ENCODE measurements at places on chromosomes 7 and 10.

DNA sequence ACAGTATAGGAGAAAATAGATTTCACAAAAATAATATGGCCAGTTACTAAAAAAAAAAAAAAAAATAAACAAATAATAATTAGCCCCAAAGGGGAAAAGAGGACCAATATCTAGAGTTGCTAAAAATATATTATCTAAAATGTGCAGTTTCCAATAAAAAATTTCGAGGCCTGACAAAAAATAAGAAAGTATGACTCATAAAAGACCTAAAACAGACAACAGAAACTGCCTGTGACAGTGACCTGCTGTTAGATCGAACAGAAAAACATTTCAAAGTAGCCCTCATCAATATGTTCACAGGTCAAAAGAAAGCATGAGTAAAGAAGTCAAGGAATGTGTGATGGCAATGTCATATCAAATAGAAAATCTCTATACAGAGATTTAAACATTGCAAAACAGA lies 11.8 kb upstream of the TSPAN12 start:
- no peak for DNase-seq

- peak; percentile 14 for DNase-seq
Measured at GRCh38 chr7:5421714-5422395, 1.8 kb downstream of the TNRC18 start.

GRCh38 chr7:141974831-141975230 lies 1.3 kb upstream of the TAS2R38 start:
- no peak for DNase-seq

GRCh38 chr7:44720301-44720700 lies 28.3 kb upstream of the ZMIZ2 start:
- no peak for DNase-seq

DNA sequence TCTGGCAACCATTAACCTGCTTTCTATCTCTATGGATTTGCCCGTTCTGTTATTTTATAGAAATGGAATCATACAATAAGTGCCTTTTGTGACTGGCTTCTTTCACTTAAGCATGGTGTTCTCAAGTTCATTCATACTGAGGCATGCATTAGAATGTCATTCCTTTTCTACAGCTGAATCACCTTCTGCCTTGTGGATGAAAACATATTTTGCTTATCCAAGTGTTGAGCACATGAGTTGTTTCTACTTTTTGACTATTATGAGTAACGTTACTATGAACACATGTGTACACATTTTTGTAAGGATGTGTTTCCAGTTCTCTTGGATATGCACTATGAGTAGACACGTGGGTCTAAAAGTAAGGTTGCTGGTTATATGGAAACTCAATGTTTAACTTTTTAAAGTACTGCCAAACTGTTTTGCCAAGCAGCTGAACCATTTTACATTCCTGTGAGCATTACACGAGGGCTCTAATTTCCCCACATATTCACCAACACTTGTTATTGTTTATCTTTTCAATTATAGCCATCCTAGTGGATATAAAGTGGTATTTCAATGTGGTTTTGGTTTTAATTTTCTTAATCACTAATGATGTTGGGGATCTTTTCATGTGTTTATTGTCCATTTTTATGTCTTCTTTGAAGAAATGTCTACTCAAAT lies 241.3 kb downstream of the FANK1 start:
- DNase-seq = no peak

- no peak for DNase-seq
Measured at GRCh38 chr10:17817790-17818189, 8.6 kb downstream of the MRC1 start.

DNA sequence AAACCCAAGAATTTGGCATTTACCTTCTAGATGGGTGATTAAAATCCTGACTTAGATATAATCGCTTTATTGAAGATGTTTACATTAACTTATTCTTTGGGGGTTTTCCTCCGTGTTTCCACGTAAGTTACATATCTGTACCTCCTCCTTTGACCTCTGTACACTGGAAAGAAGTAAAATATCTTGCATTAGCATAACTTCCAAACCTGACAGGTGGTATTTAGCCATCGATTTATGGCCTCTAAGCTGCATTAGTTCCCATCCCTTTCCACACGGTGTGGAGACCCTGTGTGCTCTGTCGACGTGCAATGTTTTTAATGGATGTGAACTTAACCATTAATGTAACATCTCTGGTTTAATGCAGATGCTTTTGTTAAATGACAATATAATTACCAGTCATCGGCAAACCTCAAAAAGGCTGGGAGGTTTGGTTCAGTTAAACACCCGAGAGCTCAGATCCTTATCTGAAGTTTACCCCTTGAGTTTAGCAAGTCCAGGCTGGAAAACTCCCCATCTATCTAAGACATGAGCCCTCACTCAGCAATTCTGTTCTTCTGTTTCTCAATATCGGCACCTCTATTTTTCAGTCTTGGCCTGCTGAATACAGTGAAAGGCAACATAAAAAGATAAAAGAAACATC lies 295.2 kb downstream of the GATA3 start:
- DNase-seq = no peak

DNA sequence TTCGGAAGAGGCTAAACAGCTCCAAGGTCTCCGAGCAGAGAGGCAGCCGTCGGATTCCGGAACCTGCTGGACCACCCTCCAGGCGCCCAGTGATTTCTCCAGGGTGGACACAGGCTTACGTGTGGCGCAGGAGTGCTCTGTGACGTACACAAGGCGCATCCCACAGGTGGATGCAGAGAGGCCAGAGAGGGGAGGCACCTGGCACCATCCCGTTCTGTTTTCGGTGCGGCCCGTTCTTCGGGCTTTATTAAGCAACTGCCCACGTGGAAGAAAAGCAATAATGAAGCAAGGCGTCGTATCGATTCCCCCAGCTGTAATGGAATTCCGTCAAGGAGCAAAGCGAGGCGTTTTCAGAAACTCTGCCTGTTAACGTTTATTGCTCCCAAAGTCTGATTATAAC lies 163.6 kb downstream of the PTPRN2 start:
- no peak for DNase-seq

DNA sequence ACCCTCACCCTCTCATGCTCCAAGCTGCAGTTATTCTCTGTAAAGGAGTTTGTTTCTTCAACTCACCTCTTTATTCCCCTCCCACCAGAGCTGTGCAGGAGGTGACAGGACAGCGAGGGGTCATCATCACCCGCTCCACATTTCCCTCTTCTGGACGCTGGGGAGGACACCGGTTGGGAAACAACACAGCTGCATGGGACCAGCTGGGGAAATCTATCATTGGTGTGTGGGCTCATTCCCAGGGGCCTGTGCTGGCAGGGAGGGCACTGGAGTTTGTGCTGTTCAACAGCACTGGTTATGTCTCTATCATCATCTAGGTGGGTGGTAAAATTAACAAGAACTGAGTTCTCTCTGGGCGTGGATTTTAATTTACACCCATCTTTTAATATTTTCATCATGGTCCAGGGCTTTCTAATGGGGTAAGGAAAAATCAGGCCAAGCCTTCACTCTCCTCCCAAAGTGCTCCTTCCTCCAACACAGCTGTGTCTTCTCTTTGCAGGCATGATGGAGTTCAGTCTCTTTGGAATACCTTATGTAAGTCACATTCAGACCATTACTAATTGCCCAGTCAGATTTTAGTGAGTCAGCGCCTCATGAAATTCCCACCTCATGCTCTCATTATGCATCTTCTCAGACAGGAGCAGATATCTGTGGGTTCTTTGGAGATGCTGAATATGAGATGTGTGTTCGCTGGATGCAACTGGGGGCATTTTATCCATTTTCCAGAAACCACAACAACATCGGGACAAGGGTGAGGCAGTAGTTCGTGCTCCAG lies 61.6 kb downstream of the PRSS58 start:
- DNase-seq = no peak

DNA sequence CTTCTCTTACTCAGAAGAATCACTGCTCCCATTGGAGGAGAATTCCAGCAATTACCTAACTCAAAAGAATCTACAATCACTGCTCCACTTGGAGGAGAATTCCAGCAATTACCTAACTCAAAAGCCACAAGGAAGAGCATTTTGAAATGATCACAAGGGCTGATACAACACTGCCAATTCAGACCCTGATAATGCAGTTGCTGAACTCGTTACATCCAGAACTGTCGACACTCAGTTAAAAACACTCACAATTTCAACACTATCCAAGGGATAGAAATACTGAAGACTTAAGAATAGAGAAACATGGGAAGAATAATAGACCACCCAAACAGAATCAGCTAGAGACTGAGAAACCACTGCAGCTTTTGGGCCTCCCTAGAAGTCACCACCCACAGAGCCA lies 27.8 kb downstream of the AFAP1L2 start:
- no peak for DNase-seq

DNA sequence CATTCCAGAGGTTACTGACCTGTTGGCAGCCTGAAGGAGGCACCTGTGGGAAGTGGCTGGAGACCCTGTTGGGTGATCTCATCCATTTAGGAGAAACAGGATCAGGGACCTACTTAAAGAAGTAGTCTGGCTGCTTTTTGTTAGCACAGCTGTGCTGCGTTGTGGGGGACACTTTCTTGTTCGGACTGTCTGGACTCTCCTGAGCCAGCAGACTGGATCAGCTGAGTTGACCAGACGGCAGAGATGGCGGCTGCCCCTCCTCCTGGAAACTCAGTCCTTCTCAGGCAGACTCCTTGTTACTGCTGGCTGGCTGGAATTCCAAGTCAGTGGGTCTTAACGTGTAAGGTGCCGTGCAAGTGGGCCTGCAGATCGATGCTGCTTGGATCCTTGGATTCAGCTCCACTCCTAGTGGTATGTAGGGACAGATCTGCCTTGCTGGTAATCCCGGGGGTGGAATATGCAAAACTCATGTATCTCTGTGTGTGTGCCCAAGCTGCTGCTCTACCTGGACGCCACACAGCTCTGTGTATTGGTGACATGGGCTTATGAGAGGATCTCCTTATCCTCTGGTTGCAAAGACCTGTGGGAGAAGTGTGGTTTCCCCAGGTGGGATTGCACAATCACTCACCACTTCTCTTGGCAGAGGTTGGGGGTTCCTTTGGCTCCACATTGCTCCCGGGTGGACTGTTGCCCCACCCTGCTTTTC lies 87.3 kb downstream of the CCSER2 start:
- no peak for DNase-seq

- DNase-seq = no peak
Measured at GRCh38 chr10:21759232-21759631, 225.2 kb downstream of the MLLT10 start.

GRCh38 chr7:2809903-2810625 lies 34.0 kb downstream of the GNA12 start:
- no peak for DNase-seq

DNA sequence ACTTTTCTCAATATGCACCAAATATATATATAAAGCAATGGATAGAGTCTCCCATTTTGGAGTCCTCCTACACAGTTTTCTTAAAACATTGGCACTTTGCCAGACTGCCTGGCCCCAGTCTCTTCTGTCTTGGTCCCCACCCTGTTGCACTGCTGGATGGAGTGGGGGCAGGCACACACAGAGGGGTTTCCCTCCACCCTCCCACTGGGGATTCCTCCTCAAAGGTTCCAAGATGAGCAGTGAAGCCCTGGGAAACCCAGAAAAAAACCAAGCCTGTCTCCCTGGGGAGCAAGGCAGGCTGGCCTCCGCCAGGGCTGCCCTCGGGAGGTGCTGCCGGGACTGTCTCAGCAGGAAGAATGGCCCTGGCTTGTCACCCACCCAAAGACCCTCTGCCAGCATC lies 68.0 kb downstream of the SH3PXD2A start:
- no peak for DNase-seq

GRCh38 chr10:89591111-89591795 lies 53.8 kb downstream of the PANK1 start:
- DNase-seq = no peak

GRCh38 chr7:5183155-5183554 lies 6.9 kb upstream of the WIPI2 start:
- DNase-seq = no peak

GRCh38 chr7:2331707-2332106 lies 17.5 kb upstream of the SNX8 start:
- no peak for DNase-seq

DNA sequence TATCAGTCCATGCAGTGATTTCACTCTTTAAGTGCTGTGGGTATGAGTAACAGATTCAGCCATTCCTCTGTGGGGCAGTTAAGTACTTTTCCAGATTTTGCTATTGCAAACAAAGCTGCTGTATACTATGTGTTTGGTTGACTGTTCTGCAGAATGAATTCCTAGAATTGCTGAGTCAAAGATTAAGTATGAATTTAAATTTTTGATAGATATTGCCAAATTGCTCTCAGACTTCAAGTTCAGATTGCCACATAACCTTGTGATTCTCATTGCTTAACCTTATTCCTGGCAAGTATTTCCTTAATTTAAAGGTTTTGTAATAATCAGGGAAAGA lies 21.6 kb upstream of the SAR1A start:
- DNase-seq = no peak

- DNase-seq = no peak
Measured at GRCh38 chr7:22417349-22417748, 60.4 kb upstream of the RAPGEF5 start.

DNA sequence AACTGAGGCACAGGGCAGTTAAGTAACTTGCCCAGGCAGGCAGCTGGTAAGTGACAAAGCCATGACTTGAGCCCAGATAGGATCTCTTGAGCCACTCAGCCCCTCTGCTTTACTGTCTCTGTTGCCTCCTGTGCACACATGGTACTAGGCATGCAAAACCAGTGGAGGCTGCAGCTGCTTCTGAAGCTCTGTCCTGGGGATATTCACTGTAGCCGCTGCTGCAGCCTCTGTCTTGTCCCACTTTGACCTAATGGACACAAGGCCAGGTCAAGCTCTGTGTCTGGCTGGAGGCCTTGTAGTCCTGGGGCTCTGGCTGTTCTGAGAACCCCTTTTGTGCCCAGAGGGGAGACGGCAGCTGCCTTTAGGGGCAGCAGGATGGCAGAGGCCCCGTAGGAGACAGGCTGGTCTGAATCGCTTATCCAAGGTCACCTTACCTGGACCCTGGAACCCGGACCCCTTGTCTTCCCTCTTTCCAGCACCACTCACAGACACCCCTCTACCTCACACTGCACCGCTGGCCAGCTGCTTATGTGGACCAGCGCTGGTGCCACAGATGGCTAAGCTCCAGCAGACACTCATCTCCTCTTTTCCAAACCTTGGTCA lies 57.6 kb downstream of the TSPAN15 start:
- no peak for DNase-seq

GRCh38 chr10:110209454-110209925 lies 2.1 kb downstream of the MXI1 start:
- no peak for DNase-seq

DNA sequence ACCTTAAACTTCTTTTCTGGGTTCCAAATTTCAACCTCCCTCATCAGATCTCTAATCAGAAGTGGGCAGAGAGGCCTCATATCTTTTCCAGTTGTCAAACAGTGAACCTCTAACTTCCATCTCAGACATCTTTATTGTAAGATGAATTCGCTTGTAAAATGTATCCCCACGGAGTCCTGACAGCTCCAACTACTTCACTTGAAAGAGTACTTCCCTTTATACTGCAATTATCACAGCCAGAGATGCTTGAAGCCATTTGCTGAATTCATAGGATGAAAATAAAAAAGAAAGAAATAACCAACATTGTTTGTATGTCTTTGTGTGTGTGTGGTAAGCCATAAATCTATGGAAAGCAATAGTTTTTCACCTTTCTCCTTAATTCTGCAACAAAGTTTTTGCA lies 175.2 kb downstream of the GRM3 start:
- no peak for DNase-seq

GRCh38 chr10:86684331-86685097 lies 16.2 kb downstream of the LDB3 start:
- no peak for DNase-seq

- no peak for DNase-seq
Measured at GRCh38 chr7:105101864-105102263, 87.9 kb downstream of the KMT2E start.

Data from hematopoietic multipotent progenitor cell treated with erythropoietin and hydrocortisone succinate and interleukin-3 and kit ligand, for 17 days (in vitro differentiated cells).